ENCODE measurements at places on chromosomes 2 and 18.

- no peak for DNase-seq
Observed at GRCh38 chr18:45739848-45740247, 15.9 kb downstream of the SLC14A1 start.

DNA sequence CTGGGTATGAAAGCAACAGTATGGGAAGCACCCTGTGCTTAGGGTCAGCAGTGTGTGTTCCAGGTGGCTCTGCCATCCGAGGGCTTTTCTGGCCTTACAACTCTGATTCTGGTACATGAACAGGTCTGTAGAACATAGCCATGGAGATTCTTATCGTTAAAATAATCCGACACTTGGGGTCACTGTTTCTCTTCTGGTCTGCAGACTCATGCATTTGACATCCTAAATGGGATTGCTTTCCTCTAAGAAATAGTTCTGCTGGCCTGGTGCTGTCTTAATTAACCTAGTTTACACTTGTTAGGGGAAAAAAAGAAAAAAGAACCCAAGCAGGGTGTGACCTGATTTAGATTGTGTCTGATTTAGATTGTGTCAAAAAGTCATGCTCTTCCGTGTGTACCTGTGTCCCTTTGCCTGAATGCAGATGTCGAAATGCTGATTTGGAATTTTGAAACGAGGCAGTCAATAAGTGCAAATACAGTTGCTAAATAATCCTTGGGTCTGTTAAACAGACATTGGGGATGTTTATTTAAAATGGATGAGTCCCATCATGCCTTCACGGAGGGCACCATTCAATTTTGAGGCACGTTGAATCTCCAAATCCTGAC, 59.6 kb downstream of the TRPM8 start:
- peak; percentile 69 for DNase-seq

DNA sequence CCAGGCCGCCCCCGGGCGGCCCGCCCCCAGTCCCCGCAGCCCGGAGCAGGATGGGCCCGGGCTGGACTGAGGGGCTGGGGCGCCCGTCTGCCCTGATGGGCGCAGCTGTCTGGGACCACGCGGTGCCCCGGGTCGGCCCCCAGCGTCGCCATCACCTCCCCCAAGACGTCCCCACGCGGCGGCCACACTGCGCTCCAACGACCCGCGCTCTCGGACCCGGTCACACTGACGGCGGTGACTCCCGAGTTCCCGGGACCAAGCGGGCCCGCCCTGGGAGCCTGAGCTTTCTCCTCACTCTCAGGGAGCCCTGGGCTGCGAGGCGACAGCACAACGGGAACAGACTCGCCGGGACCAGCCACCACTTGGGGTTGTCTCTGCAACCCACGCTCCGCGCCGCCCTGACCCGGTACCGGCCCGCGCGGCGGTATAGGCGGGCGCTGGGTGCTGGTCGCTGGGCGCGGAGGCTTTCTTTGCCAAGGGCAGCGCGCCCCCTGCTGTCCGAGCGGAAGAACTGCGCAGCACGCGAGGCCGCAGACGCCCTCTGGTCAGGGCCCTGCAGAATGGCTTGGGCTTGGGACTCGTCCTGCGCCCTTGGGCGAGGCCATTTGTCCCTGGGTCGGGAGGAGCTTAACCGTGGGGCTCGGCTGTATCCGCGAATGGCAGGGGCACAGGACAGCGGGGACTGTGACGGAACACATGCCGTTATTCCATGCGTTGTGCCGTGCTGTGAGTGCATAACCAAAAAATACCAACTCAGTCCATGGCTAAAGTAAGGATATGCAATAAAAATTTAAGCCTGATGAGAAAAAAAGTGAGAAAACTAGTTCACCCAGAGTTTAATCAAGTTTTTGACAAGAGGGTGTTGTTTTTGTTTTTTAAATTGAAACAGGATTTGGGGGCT, 54.8 kb upstream of the ANKRD62 start:
- DNase-seq = peak; percentile 86

DNA sequence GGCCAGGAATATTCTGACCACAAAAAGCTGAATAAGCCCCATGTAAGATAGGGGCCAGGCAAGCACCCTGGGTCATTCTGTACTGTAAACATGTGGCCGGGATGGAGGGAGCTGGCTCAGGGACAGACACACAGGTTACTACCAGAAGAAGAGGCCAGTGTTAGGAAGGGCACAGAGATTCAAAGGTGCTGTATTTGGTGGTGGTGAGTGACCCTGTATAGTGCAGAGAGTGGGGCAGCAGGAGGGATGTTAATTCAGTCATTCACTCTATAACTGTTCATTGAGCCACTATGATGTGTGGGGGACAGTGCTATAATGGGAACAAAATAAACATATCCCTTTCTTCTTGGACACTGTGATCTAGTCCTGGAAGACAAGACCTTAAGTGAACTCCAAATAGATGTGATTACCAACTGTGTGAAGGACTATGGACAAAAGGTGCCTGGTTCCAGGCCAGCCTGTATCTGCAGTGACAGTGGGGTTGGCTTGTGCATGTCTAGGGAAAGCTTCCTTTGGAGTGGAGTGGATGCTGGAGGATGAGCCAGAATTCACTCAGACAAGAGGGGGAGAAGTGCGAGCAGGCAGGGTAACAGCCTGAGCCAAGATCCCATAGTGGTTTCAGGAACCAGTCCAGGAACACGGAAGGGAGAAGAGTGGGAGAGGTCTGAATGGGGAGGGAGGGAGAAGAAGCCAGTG, 8.3 kb downstream of the MOCOS start:
- no peak for DNase-seq

GRCh38 chr18:8910186-8910822, 192.2 kb upstream of the NDUFV2 start:
- no peak for DNase-seq

Data from RKO (cell line).